Coronary artery (tissue), 2 donors: ENCODE measurements at places on chromosomes 11 and 22.

GRCh38 chr22:37186997-37187522, 987 bp downstream of the C1QTNF6 start:
- no peak for DNase-seq

DNA sequence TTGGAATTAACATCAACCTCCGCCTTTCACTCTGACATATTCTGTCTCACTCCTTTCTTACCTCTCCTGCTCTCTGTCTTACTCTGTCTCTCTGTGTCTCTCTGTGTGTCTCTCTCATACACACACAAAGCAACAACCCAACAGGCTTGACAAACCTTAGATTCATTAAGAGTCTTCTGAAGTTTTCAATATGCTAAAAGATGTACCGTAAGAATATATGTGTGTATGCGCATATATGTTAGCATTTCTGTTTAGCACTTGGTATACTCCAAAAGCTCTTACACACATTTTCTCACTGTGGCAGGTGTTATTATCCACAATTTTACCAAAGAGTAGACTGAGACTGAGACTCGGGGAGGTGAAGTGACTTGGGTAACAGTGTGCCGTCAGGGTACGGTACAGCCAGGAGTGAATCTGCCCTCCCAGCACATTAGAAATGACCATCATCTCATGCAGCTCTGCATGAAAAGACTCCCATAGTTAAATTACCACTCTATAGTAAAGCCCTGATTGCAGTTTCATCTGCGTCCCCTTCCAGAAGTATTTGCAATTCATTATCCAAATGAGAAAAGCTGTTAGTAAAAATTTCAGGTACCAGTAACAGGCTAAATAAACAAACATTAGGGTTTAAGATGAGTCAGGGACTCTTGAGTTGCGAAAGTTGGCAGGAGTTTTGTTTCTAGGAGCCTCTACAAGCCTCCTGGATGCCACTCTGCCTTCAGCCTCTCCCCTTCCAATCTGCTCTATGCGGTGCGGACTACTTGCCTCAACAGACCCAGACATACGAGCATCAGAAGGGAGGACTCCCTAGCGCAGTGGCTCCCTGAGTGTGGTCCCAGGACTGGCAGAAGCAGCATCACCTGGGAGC, 195.2 kb upstream of the TMEM45B start:
- DNase-seq: no peak

- DNase-seq: no peak
Observed at GRCh38 chr11:61411589-61411988, 18.2 kb downstream of the CPSF7 start.

DNA sequence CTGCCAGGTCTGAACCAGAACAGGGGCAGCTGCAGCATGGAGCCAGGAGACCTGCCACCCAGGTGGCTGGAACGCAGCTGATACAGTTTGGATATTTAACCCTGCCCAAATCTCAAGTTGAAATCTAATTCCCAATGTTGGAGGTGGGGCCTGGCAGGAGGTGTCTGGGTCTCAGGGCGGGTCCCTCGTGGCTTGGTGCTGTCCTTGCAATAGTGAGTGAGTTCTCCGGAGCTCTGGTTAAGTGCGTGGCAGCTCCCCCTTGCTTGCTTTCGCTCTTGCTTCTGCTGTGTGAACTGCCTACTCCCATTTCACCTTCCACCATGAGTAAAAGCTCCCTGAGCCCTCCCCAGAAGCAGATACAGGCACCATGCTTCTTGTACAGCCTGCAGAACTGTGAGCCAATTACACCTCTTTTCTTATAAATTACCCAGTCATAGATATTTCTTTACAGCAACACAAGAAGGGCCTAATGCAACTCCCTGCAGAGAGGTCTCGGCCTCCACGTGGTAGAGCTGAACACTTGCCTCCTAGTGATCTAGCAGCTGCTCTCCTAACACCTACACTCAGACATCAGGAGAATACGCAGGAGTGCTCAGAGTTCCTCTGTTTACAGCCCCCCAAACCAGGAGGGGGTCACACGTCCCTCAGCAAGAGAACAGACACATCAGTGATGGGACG, 203.7 kb downstream of the CTTN start:
- DNase-seq: no peak

- DNase-seq: no peak
Observed at GRCh38 chr11:133918608-133919260, 38.0 kb downstream of the IGSF9B start.

GRCh38 chr11:66891851-66892660, 35.2 kb downstream of the LRFN4 start:
- no peak for DNase-seq

GRCh38 chr11:64771861-64772260, 6.5 kb downstream of the SF1 start:
- no peak for DNase-seq

- no peak for DNase-seq
Observed at GRCh38 chr11:89458716-89459115, 32.5 kb downstream of the NOX4 start.

DNA sequence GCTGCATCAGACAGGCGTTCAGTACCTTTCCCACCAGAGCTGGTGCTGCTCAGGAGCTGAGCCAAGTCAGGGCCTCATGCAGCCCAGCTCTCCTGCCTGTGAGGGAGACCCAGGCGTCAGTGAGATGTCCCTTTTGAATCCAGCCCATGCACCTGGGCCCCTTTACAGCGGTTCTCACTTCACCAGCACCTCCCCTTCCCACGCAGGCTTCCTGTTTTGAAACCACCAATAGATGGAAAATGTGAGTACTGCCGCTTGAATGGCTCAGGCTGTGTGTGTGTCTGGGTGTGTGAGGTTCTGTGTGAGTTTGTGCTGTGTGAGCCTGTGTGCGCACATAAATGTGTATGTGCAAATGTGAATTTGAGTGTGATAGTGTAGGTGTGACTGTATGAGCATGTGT, 88.4 kb downstream of the UBASH3B start:
- no peak for DNase-seq

DNA sequence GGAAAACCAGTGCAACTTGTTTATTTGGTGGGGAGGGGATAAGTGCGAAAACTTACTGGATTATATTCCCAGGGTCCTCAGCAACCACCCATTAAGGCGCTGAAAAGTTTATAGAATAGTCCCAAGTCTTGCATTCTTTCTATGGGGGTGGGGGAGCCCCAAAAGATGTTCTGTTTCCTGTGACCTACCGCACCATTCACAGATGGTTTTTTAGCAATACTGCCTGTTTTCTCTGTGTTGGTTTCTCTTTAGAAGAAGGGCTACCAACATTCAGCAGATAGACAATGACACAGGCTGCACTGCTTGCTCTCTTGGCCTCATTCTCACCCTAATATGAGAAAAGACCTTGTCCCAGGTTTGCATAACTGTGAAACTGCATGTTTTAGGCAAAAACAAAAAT, 86.5 kb downstream of the FAM76B start:
- no peak for DNase-seq

- DNase-seq: no peak
Observed at GRCh38 chr11:76910620-76911414, 50.1 kb downstream of the ACER3 start.

- DNase-seq: no peak
Observed at GRCh38 chr22:47933891-47934290, 1171.4 kb downstream of the TBC1D22A start.

- DNase-seq: no peak
Observed at GRCh38 chr11:120778685-120779490, 245.0 kb upstream of the TBCEL start.

DNA sequence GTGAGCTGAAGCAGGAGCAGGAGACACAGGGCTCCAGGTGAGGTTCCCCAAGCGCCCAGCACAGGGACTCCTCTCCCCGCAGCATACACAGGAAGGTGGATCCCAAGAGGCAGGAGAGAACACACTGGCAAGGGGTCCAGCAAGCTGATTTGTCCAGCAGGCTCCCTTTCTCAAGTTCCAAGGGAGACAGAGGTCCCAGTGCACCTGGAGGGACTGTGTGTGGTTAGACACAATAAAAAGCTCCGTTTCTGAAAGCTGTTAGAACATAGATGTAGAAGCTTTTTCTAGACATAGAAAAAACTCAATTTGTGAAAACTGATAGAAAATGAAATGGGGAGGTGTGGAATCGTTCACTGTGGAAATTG, 1.8 kb downstream of the CALCB start:
- DNase-seq: no peak

DNA sequence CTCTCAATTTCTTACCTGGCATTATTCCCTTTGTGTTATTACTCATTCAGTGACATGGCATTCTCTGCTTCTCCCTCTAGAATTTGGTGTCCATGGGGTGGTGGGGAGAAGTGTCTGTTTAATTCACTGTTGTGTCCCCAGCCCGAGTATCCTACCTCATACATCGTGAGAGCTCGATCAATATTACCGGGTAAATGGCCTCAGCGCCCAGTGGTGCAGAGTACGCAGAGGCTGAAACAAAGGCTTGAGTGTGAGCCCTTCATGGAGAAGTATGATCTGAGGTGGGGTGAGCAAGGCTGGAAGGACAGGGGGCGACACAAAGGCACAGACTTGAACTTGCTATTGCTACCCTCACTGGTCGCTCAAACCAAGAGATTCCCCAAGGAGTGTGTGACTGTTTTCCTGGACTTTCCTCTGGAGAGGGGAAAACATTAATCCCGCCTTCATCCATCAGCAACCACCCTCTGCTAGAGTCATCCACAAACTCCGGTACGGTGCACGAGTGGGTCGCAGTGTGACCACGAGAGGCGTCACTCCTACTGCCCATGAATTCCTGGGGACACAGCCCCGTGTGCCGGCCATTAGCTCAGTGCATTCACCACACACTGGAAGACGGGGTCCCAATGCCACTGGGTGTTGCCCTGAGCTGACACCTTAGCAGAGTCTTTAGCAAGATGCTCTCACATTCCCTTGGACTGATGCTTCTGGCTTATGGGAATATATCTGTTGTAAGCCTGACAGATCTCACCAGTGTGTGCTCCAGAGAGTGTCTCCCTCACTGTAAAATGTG, 35.0 kb upstream of the CCND1 start:
- no peak for DNase-seq

GRCh38 chr11:100319691-100320090, 367.4 kb upstream of the ARHGAP42 start:
- DNase-seq: no peak

DNA sequence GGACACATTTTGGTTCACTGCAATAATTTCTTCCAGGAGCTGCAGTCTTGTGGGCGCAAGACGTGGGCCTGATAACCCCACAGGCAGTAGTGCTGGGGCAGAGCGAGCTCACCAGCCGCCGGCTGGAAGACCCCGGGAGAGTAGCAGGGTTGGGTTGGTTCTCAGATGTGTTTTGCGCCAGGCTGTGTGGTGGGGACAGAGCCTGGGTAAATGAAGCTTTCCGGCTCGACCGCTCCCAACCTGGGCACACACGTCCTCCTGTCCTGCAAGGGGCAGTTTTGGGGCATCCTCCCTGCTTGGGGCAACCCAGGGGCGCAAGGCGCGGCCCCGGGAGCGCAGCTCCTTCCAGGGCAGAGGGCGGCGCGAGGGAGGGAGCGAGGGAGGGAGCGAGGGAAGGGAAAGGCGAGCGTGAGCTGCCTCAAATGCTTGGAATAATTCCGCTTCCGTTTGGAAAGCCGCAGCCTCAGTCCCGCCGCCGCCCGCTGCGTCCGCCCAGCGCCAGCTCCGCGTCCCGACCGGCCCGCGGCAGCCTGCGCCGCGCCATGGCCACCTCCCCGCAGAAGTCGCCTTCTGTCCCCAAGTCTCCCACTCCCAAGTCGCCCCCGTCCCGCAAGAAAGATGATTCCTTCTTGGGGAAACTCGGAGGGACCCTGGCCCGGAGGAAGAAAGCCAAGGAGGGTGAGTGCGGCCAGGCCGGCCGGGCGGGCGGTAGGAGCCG, at the start of gene PARVA:
Gene PARVA, plus strand, starts transcription at position 466 of the 718 bp plus-strand sequence. Its CDS starts 77 bp downstream, at position 543.
- peak; percentile 81 for DNase-seq

DNA sequence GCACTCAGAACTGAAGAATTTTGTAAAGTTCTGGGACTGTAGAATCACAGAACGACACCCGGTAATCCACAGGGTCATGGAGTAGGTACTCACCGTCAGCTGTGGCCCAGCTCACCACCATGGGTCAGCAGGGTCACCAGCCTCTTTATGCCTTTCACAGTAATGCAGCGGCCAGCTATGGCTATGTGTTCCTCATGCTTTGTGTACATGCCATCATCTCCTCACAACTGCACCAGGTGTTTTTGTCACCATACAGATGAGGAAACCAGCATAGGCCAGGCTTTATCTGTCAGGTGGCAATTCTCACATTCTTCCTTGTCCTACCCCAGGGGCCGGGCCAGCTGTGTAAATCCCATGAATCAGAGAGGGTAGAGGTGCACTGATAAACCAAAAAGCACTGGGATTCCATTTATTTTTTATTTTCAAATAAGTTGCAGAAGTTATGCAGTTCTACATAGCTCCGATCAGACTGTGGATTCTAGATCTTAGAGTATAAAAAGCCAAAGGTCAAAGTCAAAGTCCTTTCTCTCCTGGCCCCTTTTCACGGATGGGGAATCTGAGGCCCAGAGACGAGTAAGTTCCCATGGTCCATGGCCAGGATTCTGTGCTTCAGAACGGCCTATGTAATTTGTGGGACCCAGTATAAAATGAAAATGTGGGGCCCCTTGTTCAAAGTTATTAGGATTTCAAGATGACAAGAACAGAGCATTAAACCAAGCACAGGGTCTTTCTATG, 17.5 kb downstream of the TSKU start:
- DNase-seq: peak; percentile 64

GRCh38 chr22:37486224-37486845, at the start of gene MFNG:
MFNG (minus strand) TSS chr22:37486384; CDS start chr22:37486177, 207 bp downstream.
- no peak for DNase-seq

DNA sequence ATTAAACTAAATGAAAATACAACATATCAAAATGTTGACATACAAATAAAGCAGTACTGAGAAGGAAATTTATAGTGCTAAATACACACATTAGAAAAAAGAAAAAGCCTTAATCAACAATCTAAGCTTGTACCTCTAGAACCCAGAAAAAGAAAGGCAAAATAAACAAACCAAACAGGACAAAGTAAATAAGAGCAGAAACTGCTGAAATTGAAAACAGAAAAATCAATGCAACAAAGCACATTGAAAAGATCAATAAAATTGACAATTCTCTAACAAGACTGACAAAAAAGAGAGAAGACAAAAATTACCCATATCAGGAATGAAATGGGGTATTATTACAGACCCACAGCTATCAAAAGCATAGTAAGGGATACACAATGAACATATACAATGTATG, 21.0 kb downstream of the DCUN1D5 start:
- no peak for DNase-seq

- DNase-seq: no peak
Observed at GRCh38 chr11:67384851-67385366, 6.9 kb upstream of the RAD9A start.

GRCh38 chr11:134038897-134039470, 29.9 kb upstream of the JAM3 start:
- no peak for DNase-seq

DNA sequence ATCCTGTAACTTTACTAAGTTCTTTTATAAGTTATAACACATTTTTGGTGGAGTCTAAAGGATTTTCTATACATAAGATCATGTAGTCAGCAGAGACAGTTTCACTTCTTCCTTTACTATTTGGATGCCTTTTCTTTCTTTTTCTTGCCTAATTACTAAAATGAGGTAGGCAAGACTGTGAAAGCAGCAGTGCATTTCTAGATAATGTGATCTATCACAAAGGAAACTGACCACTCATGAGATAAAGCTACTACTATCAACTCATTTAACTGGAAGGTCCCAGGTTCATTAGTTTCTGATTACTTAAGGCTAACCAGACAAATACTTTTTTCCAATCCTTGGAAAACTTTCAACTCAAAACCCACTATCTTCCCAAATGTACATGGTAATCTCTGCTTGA, 196.2 kb upstream of the E2F8 start:
- no peak for DNase-seq
